ENCODE measurements at places on chromosomes 11 and 22. TPM values are rescaled to one million over a fixed set of nuclear protein-coding genes. Genes with fewer than 3 reads are reported as not detected.

DNA sequence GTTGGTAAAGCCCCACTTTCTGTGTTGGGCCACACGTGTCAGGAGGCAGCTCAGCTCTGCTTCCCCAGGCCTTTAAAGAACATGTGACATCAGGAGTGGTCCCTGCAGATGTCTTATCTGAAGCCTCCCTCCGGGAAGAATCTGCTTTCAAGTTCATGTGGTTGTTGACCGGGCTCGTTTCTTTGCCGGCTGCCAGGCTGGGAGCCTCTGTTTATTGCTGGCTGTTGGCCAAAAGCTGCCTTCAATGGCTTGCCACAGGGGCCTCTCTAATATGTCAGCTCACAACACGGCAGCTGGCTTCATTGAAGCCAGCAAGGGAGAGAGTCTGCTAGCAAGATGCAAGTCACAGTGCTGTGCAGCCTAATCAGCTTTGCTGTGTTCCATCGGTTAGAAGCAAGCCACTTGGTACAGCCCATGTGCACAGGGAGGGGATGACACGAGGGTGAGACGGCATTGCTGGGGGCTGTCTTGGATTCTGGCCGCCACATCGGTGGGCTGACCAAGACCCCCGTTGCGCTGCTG, 14.6 kb downstream of the MRGPRF start:
- no peak for ATAC-seq

DNA sequence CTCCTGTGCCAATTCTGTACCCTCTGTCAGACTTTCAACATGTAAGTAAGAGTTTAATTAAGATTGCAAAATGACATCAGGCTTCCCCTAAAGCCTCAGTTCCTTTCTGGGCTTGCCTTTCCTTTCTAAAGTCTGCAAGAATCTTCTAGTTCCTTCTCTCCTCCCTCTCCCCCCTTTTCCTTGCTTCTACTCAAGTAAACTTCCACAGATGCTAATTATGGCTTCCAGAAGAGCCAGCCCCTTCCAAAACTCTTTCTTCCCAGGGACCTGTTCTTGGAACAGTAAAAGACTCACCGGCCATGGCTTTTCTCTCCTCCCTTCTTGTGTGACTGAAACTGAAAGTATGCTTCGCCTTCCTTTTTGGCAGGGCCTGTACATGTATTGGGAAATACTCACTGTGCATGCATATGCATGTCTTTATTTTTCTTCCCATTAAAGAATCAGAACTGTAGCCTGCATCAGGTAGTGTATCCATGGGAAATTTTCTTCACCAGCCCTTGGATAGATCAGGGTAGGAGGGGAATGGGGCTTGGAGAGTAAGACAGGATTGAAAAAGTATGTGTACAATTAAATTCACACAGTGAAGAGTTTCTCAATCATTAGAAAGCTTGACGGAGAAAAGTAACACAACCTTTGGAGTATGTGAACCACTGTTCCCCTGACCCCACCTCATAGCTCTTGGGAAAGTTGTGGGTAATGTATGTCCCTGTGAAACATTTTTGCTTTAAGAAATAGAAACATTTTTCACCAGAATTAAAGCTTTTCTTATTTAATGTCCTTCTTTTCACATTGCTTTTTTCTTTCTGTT, at the start of gene CASP1:
TSS of gene CASP1 (minus strand) at position 332 of the 808 bp plus-strand sequence. CDS start at position 301, 31 bp downstream.
- peak; percentile 84 for ATAC-seq

NLRP10 gene
- not detected for total RNA-seq

- no peak for ATAC-seq
Observed at GRCh38 chr22:49209452-49210195, 618.0 kb downstream of the BRD1 start.

GRCh38 chr22:22952531-22953280, 65.1 kb downstream of the IGLL5 start:
- ATAC-seq: no peak

CUL5 gene
- total RNA-seq: 34.4 TPM

DNA sequence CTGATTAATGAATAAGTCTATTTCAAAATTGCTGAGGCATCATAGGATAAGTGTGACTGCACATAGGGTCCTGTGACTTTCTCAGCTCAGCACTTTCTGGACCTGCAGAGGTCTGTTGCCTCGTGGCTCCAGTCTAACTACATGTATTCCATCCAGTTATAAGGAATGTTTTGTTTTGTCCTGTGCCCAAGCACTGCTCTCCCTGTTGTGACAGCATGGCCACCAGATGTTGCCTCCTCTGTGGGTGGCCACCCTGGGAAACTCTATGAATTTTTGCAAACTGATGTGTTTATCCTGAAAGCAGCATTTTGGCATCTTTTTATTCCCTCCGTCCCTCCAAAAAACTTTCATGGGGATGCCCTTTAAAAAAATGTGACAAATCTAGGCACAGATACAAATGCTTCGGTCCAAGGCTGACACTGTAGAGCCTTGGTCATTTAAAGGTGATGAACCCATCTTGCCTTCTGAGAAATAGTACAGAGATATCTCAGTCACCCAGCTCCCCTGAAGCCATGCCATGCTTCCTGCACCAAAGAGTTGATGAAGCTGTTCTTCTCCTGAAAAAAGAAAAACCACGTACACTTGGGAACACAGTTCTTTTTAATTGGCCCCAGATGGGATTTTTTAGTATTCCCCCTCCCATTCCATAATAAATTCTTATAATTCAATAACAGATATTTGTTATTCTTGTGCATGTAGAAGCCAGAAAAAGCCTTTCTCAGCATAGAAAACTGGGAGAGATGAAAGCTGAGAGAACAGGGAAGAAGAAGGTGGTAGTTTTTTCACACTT, 72.6 kb downstream of the CCDC34 start:
- no peak for ATAC-seq

DNA sequence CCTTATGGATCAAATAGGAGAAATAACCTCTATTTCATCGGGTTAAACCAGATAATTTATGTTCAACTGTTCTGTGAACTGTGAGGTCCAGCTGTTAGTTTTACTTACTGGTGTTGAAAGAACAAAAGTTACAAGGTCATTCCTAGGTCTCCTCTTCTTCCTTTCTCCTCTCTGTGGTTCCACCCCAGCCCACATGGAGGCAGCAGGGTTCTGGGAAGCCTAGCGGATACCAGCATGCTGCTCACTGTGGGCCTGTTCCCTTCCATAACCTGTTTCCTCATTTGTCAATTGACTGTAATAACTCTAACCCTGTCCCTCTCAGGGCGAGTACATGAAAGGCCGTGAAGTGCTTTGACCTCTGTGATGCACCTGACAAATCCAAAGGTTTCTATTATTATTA, 27.8 kb downstream of the RELT start:
- no peak for ATAC-seq

DNA sequence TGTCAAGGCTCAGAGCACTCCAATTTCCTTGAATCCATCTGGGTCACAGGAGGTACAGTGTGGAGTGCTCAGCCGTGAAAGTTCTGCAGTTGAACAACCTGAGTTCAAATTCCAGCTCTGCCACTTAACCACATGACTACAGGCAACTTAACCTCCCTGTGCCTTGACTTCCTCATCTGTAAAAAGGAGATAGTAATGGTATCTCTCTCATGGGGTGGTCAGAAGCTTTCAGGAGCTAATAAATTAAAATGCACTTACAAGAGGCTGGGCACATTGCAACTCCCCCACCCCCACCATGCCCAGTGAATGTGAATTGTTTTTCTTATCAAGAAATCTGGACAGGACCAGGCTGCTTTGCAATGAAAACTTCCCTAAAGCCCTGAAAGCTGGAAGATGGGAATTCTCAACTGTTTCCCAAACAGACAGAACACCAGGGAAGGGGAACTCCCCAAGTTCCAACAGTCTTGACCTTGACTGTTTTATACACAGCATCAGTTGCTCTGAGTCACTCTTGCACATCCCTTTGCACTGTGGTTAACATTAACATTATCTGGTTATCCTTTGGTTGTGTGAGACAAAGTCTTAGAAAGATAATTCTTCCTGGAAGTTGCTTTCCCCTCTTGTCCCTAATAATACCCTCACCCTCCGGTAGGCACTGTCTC, 137.0 kb downstream of the SLC1A2 start:
- peak; percentile 94 for ATAC-seq

DNA sequence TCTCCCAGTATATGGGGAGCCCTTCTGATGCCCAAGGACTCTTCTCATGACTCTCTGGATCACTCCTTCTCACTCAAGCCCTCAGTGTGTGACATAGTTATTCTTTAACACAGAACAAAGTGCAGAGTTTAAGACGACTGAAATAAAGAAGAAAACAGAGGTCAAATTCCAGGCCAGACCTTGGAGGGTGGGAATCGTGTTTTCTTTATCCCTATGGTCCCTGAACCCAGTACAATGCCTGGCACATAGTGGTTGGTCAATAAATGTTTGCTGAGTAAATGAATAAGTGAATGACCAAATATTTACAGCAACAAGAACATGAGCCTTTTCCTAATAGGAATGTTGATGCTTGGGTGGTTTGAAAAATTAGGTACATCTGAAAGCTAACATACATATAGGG, 28.8 kb downstream of the VSTM5 start:
- ATAC-seq: no peak

DNA sequence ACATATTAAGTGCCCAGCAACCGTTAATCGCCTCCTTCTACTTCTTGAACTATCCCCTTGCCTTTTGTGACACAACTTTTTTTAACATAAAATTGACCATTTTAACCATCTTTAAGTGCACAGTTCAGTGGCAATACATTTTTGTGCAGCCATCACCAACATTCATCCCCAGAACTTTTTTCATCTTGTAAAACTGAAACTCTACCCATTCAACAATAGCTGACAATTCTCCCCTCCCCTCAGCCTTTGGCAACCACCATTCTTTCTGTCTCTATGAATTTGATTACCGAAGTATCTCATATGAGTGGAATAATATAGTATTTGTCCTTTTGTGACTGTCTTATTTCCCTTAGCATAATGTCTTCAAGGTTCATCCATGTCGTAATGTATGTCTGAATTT, 66.0 kb downstream of the MICAL2 start:
- ATAC-seq: peak; percentile 39
